ENCODE measurements at places on chromosomes 11 and 22.

DNA sequence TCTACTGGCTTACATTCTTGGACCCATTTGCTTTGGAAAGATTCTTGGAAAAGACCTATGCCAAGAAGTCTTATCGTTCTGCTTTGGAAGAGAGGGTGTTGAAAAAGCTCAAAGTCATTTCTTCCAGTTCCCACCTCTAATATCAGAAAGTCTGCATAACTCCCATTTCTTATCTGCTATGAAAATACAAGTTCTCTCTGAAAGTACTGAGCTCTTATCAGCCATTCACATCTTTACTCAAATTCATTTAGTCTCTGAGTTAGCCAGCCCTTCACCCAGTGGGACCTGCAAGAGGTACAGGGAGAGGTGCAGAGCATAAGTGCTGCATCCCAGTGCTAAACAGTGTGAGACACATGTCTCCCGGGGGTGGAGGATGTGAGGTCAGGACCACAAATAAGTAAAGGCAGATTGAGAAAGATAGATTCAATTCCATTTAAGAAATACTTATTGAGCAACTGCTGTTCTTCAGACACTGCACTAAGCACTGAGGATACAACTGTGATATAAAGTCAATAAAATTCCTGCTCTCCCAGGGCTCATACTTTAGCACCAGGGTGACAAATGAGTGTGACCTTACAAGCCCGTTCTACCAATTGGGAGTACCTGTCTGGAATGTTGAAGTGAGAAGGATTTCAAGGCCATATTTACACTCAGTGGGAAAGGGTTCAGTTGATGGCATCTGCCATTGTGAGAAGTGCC, 76.7 kb downstream of the PISD start:
- peak; percentile 81 for DNase-seq

DNA sequence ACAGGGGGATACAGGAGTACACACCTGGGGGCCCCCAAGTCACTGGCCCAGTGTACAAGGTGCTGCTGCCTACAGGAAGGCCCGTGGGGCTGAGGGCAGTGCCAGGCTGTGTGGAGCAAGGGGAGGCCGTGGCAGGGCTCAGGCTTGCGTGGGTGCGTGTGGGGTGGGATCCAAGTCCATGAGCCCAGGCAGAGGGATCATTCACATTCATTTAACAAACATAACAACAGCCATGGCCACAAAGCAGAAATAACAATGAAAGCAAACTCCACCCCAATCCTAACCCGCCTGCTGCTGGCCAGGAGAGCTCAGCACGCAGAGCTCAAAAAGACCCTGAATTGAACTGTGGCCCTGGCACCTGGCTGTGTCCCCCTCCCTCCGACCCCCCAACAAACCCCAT, 17.0 kb upstream of the SCGB1A1 start:
- DNase-seq, result no peak

GRCh38 chr11:97201743-97202612, 812.2 kb downstream of the JRKL start:
- DNase-seq, result no peak

DNA sequence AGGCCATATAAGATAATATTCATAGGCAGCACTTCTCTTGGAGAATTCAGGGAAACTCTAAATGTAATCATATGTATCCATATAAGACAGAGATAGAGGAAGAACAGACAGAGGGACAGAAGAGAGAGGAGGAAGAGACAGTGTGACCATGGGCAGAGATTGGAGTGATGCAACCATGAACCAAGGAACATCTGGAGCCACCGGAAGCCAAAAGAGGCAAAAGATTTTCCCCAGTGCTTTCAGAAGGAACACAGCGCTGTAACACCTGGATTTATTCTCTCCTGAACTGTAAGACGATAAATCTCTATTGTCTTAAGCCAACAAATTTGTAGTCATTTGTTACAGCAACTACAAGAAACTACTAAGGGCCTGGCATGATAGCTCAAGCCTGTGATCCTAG, 57.7 kb downstream of the GAB2 start:
- DNase-seq, result no peak

- DNase-seq, result peak; percentile 37
Measured at GRCh38 chr11:62601122-62601371, 618 bp downstream of the MTA2 start.

DNA sequence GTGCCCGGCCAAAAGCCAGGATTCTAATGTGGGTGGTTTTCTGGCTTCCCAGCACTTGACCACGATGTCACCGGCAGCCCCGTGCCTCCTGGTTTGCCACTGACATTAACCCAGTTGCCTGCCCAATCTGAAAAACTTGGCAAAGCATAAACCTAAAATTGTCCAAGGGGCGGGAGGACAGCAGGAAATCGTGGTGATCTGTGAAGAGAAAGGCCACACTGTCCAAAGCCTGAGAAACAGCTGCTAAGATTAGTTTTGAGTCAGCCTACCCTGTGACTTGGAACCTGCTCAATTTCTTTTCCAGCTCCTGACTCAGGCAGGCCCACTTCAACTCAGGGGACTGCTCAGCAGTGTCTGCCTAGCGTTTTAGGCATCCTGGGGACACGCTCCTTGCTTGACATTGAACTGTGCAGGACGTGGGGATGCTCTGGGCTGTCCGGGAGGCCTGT, 8.2 kb upstream of the F2 start:
- DNase-seq, result no peak

DNA sequence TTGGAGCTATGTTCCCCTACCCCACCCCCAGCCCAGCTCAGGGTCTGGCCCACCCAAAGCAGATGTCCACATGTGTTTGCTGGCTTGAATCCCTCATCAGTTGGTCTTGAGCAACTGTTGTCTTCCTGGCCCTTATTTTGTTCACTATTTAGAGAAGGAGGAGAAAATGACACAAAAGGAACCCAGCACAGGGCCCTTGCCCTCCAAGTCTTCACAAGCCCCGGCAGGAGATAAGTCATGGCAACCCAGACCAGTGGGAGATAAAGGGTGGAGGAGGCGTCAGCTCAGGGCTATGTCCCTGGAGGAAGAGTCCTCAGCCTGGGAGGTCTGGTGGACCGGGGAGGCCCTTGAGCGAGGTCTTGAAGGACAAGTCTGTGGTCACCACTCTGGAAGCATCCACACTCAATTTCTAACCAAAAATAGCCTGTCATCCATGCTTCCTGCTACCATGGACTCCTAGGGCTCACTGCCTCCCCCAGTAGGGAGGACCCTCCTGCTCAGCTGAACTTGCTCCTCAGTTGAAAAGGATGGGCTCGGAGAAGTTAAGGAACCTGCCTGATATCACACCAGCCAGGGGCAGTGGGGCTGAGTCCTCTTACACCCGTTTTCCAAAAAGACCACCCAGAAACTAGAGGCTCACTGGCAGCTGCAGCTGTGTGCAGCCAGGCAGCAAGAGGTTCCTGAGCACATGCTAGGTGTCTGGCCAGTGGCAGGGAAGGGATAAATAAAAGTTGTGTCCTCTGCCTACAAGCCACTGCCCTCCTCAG, 1.8 kb upstream of the RAB3IL1 start:
- peak; percentile 61 for DNase-seq

DNA sequence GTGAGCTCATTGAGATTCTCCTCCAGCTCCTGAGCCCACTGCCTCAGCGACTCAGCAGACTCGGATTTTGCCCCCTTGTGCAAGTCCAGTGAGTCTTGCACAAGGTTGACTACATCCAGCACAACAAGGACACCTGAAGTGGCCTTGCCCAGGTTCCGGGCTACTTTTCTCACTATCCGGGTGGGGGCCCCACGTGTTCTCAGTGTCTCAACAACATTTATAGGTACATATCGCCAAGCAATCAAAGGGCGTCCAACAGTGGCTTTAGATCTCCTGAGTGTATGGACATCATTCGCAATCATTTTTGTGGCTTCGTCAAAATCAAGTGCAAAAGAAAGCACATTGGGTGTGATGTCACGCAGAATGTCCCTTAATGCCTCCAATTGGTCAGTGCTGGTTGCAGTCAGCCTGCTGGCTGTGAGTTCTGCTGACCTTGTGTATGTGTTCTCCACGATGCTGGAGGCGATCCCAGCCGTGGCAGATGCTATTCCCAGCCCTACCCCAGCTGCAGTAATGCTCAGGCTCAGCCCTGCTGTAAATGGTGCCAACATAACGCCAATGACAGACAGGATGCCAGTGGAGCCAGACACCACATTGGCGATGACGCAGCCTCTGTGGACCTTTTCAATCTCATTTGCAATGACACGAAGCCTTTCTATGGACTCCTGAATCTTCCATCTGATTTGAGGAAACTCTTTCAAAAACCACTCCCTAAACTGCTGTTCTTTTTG, 10.3 kb downstream of the APOL4 start:
- no peak for DNase-seq

GRCh38 chr11:18285841-18286240, 19.8 kb downstream of the SAA1 start:
- no peak for DNase-seq

- no peak for DNase-seq
Measured at GRCh38 chr11:94193288-94193687, 64.6 kb downstream of the PANX1 start.

DNA sequence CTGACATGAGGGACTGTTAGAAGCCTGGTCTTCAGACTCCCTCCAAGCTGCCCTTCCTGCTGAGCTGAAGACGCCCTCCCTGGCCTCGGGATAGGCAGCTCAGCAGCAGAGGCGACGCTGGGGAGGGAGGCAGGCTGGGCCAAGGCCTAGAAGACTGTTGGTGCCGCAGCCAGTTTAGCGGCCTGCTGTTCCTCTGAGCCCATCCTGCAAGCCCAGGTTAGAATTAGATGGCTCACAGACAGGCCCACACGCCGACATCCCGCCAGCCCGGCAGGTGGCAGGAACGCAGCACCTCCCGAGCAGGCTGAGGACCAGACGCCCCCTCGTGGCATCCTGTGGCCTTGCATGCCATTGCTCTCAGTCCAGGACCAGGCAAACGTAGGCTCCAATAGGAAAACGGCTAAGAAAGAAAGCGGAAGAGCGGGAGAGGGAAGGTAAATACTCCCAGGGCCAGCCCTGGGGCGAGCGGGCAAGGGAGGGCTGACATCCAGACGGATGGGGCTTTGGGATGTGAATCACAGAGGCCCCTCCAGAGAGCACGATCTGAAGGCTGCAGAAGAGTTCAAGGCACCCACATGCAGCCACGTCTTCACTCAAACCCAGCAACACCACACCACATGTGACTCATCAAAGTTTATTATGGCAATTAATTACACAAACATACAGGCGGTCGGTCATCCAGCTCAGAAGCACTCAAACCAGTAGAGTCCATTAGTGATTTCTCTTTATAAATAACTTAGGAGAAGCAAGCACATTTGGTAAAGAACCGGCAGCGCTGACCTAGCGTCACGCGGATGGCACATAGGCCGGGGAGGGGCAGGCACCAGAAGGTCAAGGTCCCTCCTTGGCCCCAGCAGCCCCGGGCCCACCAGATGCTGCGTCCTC, 27.6 kb downstream of the CD5 start:
- peak; percentile 83 for DNase-seq

DNA sequence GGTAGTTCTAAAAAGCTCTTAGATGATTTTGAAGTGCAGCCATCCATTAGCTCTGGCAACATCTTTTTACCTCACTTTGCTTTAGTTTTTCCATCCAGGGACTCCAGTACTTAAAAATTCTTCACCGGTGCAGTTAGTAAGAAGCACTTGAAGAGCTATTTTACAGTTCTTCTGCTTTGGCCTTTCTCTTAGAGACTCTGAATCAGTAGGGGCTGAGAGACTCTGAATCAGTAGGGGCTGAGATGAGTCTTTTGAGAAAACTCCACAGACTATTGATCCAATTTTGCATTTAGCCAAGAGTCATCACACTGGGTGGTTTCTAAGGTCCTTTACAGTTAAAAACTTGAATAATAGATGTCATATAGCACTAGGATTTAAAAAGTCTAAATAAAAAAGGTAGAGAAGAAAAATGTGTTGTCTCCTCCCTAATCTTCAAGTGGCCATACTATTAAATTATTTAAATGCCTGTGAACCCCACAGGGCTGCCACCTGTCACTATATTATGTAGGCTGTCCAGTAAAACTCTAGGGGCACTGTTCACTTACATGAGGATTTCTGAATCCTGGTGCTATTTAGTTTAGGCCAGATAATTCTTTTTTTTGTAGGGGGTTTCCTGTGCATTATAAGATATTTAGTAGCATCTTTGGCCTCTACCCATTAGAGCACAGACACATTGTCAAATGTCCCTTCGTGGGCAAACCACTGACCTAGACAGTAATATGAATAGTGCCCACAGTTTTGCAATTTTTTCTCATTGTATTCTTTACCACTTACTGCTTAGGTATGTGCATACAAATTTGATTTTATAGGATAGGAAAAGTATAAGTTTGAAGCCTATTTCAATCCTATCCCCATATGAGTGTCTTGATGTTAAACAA, 26.3 kb upstream of the HIKESHI start:
- no peak for DNase-seq

DNA sequence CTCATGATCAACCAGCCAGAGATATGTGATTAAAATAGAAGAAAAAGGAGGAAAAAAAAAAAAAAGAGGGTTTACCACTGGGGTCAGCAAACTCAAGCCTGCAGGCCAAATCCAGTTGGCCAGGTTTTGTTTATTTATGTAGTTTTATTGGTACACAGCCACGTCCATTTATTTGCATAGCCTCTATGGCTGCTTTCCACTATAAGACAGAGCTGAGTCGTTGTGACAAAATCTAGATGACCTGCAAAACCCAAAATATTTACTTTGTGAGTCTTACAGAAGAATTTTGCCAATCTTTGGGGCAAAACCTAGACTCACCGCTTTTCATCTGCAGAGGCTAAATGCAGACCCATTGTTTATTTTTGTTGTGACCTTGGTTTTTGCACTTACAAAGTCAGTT, 87.1 kb downstream of the TENM4 start:
- DNase-seq, result no peak

DNA sequence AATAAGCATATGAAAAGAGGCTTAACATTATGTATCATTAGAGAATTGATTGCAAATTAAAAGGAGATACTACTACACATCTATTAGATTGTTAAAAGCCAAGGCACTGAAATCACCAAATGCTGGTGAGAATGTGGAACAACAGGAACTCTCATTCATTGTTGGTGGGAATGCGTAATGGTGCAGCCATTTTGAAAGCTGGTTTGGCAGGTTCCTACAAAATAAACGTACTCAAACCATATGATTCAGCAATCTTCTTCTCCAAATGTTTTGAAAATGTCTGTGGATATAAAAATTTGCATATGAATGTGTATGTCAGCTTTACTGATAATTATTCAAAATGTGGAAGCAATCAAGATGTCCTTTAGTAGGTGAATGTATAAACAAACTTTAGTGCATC, 176.4 kb upstream of the PLET1 start:
- DNase-seq, result no peak

- no peak for DNase-seq
Measured at GRCh38 chr22:20282901-20283673, 15.0 kb upstream of the RTN4R start.

DNA sequence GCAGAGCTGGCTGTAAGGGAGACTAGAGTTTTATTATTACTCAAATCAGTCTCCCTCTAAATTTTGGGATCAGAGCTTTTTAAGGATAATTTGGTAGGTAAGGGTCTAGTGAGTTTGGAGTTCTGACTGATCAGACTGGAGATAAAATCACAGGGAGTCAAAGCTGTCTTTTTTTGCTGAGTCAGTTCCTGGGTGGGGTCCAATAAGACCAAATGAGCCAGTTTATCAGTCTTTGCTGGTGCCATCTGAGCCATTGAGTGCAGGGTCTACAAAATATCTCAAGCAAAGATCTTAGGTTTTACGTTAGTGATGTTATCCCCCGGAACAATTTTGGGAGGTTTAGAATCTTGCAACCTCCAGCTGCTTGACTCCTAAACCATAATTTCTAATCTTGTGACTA, 935.1 kb upstream of the RAG2 start:
- DNase-seq, result no peak

- no peak for DNase-seq
Measured at GRCh38 chr11:87320123-87320522, 282.4 kb downstream of the TMEM135 start.
